NCI-H1105 treated with DMSO at 0.1 percent for 48 hours (cell line): ENCODE measurements at places on chromosomes 1 and 21.

DNA sequence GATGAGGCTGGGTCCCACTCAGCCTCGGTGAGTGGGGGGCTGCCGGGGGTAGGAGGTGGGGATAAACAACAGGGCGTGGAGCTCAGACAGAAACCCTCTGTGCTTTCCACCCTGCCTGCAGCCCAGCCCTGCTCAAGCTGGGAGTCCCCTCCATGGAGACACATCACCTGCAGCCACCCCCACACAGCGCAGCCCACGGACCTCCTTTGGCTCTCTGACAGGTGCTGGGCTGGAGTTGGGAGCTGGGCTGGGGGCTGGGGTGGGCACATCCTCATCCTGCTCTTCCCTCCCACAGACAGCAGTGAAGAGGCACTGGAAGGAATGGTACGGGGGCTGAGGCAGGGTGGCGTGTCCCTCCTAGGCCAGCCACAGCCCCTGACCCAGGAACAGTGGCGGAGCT, 1.9 kb upstream of the CATSPER4 start:
- no peak for DNase-seq

DNA sequence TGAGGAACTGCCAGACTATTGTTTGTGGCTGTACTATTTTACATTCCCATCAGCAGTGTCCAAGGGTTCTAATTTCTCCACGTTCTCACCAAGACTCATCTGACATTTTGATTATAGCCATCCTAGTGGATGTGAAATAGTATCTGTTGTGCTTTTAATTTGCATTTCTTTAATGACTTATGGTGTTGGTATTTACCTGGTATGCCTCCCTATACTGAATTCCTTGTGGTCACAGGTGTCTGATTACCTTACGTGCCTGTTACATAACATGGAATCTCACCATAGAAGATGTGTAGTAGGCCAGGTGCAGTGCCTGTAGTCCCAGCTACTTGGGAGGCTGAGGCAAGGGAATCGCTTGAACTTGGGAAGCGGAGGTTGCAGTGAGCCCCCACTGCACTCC, 13.5 kb downstream of the ZYG11A start:
- DNase-seq: no peak

GRCh38 chr1:247173431-247173830, 1.6 kb upstream of the ZNF124 start:
- DNase-seq: no peak

GRCh38 chr1:46646331-46646730, 21.8 kb downstream of the ATPAF1 start:
- DNase-seq: no peak

DNA sequence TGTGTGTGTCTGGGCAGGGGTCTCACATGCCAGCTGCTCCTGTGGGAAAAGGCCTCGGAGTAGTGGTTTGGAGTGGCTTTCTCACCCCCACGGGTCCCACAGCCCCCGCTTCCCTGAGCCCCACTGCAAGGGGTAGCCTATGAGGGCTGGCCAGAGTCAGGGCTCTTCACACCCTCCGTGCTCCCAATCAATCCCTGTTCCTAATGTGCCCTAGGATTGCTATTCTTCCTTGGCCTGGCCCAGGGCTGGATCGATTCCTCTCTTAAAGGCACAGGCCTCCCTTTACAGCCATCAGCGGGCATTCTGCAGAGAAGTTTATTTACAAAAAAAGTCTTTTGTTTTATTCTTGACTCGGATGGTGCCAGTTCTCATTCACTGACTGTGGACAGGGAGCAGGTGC, 19.3 kb upstream of the ACTL8 start:
- DNase-seq: no peak

DNA sequence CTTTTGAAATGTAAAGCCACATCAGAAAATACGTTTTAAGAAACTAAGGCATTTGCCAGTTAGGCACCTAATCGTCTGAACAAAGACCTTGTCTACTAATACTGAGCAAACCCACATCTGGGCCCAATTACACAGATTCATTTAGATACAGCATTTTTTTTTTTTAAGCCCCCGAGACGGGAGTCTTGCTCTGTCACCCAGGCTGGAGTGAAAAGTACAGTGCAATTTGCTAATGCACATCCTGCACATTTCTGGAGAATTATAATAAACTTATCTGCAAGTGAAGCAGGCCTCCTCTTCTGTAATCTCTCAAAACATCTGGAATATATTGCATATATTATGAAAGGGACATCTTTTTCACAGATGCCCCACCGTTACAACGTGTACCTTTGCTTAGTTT, 3.3 kb downstream of the RSRP1 start:
- DNase-seq: no peak

- no peak for DNase-seq
Observed at GRCh38 chr1:32998064-32998463, 33.5 kb upstream of the RNF19B start.

DNA sequence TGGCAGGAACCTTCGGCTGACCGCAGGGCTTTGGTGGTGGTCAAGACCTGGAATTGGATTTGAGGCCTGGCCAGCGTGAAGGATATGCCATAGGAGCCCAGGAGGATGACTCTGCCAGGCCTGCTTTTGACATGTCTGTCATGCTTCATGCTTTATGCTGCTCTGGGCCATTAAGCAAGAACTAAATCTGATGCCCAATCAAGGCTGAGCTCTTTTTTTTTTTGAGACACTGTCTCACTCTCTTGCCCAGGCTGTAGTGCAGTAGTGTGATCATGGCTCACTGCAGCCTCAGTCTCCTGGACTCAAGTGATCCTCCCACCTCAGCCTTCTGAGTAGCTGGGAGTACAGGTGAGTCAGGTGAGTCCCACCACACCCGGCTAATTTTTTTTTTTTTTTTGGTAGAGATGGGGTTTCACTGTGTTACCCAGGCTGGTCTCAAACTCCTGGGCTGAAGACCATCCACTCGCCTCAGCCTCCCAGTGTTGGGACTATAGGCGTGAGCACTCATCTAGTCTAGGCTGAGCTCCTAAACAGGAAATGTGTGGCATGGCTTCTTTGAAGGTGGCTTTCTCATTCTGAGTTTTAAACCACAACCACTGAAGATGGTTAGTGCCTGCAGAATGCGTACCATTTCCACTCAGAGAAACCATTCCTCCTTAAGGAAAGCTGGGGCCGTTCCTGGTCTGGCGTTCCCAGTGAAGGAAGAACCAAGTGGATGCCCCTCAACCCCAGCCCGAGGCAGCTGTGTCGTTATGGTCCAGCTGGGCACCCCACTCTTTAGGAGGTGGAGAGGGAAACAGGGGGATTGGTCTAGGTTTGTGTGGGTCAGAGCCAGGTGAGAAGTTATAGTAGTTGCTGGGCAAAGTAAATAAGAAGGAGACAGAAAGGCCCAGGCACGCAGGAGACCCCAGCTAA, 34.2 kb upstream of the ATP5PO start:
- no peak for DNase-seq

- DNase-seq: no peak
Observed at GRCh38 chr1:221549815-221550214, 192.1 kb downstream of the DUSP10 start.

DNA sequence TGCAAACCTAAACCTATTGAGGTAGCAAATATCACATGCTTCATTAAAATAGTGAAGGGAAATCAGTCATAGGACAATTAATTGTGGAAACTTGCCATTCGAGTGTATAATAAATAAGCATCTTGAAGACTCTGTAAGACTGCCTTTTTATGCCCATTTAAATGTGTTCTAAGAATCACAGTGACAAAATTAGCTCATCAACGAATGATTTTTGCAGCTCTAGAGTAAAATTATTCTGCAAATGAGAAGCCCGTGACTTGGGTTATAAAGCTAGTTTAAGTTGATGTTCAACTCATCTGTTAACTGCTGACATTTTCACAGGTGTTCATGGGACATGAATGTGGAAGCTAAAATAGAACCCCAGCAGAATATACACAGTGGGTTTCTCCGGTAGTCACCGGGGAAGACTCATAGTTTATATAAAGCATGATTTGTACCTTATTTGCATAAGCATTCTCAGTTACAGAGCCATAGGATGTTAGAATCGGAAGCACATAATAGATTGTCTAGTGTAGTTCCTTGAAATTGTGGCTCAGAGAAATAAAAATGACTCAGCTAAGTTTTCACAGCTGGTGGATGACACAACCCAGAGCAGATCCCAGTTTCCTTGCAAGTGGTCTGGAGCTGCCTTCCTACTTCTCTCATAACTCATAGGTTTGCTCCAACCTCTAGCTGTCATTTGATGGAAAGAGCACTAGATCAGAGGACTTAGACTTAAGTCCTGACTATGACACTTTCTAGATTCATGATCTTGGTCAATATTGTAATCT, 107.3 kb downstream of the UCHL5 start:
- no peak for DNase-seq
